ENCODE measurements at places on chromosomes 11 and 22.

GRCh38 chr11:134261626-134262488, 8.5 kb downstream of the ACAD8 start:
- DNase-seq, result peak; percentile 43

GRCh38 chr11:2808850-2809846, 76.4 kb downstream of the CDKN1C start:
- DNase-seq, result no peak

GRCh38 chr11:100929377-100929776, 200.2 kb downstream of the PGR start:
- DNase-seq, result no peak

GRCh38 chr11:120401506-120401905, 65.3 kb downstream of the ARHGEF12 start:
- DNase-seq, result no peak

DNA sequence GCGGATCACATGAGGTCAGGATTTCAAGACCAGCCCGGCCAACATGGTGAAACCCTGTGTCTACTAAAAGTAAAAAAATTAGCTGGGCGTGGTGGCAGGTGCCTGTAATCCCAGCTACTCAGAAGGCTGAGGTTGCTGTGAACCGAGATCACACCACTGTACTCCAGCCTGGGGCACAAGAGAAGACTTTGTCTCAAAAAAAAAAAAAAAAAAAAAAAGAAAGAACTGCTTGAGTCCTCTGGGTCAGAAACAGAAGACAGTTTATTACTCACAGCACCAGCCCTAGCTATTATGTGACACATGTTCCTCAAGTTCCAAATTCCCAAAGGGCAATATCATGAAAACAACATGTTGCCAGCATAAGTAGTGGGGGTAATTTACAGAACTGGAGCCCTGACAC, 1014.1 kb upstream of the RAG2 start:
- no peak for DNase-seq
